ENCODE measurements at places on chromosomes 1 and 21.

DNA sequence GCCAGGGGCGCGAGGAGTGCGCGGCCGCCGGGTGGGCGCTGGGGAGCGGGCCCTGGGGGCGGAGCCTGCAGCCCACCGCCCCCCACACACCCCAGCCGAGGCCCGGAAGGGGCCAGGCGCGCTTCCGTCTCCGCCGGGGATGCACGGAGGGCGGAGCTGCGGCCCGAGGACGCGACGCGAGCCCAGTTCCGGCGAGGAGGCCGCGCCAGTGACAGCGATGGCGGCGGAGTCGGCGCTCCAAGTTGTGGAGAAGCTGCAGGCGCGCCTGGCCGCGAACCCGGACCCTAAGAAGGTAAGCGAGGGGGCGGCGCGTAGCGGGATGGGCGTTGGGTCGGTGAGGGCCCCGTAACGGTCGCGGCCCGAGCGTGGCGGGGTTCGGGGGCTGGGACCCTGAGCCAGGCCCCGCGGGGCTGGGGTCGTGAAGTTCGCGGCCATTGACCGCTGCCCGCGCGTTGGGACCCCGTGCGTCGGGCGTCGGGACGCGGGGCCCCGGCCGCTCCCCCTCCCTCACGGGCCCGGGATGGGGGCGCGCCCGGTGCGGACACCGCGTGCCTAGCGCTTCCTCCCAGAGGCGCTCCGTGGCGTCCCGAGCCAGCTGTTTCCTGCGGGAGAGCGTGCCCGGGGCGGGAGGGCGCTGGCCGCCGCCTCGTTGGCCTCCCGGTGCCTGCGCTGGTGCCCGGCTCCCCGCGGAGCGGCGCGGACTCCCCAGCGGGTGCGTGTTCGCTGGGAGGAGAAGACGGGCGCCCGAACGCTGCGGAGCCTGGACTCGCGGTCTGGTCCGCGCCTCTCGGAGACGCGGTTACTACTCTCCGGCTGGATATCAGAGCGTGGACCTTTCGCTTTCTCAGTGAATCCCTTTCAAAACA lies at the start of gene ELOA:
Gene ELOA, plus strand, starts transcription at position 185 of the 866 bp plus-strand sequence. Its CDS starts 33 bp downstream, at position 218.
- peak; percentile 80 for DNase-seq

- DNase-seq: no peak
These were observed 19.9 kb upstream of the SAMD11 start for GRCh38 chr1:903721-904271.

- no peak for DNase-seq
These were observed 72.4 kb downstream of the PLXNA2 start for GRCh38 chr1:208171616-208172422.

DNA sequence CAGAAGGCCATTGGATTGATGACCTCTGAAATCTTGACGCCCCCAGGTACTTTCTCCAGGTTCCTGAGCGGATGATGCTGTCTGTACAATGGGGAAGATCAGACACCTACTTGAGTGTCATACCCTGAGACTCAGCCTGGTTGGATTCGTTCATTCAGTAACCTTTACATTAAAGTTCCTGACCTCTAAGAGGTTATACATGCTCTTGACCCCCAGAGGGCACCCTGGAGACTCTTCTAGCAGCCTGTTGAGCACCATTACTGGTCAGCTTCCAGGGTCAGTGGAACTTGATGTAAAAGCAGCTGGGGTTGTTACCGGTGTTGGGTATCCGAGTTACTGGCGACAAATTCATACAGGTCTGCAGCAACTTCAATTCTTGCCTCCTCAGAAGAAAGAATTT lies 114.3 kb upstream of the ZNF678 start:
- DNase-seq: no peak

- no peak for DNase-seq
These were observed 246.4 kb upstream of the NR5A2 start for GRCh38 chr1:199780948-199781670.

- no peak for DNase-seq
These were observed 8.4 kb downstream of the MTF2 start for GRCh38 chr1:93087532-93087931.

- no peak for DNase-seq
These were observed 9.6 kb upstream of the RIMKLA start for GRCh38 chr1:42370876-42371549.

DNA sequence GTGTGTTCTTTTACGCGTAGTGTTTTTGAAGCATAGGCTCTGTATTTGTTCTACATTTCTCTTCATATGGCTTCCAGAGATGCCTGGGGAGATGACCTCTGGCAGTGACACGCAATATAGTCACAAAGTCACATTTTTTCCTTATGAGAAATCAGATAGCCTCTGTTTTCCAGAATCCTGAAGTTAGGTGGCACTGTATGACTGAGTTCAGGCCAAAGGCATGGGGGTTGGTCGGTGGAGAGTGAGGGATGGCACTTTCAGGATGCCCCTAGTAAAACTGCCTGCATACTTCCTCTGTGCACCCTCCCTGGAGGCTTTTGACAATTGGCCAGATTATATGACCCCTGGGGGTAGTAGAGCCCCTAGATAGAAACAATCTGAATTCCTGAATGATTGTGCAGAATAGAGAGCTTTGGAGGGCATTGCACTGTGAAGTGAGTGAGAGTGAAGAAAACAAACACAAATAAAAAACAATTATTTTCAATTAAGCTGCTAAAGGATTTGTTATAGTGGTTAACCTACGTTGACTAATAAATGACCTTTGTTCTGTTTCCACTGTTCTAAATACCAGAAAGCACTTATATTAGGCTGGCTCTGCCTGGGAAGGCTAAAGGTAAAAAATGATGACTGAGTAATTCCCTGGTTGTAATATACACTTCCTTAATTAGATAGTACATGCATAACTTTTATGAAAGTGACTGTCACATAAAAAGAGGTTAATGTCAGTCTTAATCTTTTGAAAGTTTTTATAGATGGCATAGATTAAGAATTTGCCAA lies 1660.8 kb downstream of the PLA2G4A start:
- no peak for DNase-seq

GRCh38 chr1:19313961-19314882 lies 2.1 kb downstream of the SLC66A1 start:
- no peak for DNase-seq

DNA sequence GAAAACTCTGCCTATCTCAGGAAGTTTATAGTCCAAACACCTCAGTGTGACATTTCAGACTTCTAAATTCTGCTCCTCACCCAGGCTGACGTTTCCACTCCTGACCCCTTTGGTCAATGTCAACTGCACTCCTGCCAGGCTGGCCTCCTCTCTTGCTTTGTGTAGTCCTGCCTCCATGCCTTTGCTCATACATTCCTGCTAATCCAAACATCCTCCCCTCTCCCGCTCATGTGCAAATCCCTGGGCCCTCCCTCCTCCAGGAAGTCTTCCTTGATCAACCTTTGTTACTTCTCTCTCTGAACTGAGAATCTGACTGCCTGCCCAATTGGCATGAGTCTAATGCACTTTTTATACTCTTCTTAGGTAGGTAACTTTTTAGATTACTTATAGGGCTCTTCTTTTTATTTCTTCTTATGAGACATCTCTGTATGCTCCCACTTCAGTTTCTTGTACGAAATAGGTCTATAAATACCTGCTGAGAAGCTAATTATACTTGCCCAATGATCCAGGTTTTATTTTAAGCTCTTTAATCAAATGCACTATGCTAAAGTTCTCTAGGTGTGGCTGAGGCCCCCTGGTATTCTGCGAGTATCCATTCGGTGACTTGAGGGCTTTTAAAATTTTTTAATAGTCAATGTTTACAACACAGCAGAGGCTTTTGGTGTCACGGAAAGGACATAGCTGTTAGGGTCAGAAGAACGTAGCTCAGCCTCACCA lies 128.1 kb downstream of the PLXNA2 start:
- no peak for DNase-seq

- no peak for DNase-seq
These were observed 7.4 kb downstream of the ERRFI1 start for GRCh38 chr1:8018492-8019228.

GRCh38 chr1:11499601-11500331 lies 20.8 kb downstream of the DISP3 start:
- DNase-seq: no peak

GRCh38 chr1:8873506-8874229 lies 4.8 kb downstream of the ENO1 start:
- peak; percentile 81 for DNase-seq

GRCh38 chr1:247336390-247336789 lies 4.7 kb upstream of the ZNF496 start:
- no peak for DNase-seq

GRCh38 chr1:202586871-202587270 lies 123.4 kb downstream of the SYT2 start:
- no peak for DNase-seq

DNA sequence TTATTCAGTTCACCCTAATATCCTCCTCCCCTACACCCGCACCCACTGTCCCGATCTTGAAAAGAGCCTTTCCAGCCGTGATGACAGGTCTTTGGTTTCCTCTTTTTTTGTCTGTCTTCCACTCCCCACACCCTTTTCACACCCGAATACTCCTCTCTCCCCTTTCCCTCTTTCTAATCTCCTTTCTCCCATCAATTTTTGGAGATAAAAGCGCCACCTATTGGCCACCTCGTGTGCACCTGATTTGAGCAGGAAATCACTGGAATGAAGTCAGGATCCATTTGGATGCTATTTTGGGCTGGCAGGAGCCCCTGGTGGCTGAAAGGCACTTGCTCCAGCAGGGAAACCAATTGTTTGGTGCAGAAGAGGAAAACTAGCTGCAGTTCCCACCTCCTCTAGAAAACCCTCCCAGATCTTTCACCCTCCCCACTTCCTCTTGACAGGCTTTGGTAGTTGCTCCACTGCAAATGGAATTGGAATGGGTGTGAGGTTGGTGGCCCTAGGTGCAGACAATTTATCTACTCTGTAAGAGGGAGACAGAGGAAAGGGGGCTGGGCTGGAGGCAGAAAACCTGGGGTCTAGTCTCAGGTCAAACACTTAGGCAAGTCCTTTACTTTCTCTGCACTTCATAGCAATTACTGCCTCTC lies 8.4 kb downstream of the FOXE3 start:
- no peak for DNase-seq

DNA sequence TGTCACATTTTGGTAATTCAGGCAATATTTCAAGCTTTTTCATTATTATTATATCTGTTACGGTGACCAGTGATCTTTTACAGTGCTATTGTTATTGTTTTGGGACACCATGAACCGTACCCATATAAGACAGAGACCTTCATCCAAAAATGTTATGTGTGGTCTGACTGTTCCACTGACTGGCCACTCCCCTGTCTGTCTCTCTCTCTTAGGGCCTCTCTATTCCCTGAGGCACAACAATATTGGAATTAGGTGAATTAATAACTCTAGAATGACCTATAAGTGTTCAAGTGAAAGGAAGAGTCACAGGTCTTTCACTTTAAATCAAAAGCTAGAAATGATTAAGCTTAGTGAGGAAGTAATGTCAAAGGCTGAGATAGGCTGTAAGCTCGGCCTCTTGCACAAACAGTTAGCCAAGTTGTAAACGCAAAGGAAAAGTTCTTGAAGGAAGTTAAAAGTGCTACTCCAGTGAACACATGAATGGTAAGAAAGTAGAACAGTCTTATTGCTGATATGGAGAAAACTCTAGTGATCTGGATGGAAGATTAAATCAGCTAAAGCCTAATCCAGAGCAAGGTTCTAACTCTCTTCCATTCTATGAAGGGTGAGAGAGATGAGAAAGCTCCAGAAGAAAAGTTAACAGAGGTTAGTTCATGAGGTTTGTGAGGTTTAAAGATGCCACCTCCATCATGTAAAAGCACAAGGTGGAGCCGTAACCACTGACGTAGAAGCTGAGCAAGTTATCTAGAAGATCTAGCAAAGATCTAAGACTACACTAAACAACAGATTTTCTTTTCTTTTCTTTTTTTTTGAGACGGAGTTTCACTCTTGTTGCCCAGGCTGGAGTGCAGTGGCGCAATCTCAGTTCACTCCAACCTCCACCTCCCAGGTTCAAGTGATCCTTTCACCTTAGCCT lies 19.7 kb upstream of the DIPK1A start:
- no peak for DNase-seq

- DNase-seq: no peak
These were observed 19.9 kb upstream of the ERICH3 start for GRCh38 chr1:74693473-74693872.

GRCh38 chr1:177227978-177228692 lies 57.4 kb downstream of the BRINP2 start:
- DNase-seq: no peak

- peak; percentile 66 for DNase-seq
These were observed 8.9 kb upstream of the LEMD1 start for GRCh38 chr1:205430696-205431305.

- DNase-seq: no peak
These were observed 374.2 kb downstream of the SETD4 start for GRCh38 chr21:35686156-35686555.

GRCh38 chr1:234582186-234582585 lies 27.8 kb downstream of the IRF2BP2 start:
- DNase-seq: no peak

- no peak for DNase-seq
These were observed 209.6 kb downstream of the GIPC2 start for GRCh38 chr1:78255383-78255782.

DNA sequence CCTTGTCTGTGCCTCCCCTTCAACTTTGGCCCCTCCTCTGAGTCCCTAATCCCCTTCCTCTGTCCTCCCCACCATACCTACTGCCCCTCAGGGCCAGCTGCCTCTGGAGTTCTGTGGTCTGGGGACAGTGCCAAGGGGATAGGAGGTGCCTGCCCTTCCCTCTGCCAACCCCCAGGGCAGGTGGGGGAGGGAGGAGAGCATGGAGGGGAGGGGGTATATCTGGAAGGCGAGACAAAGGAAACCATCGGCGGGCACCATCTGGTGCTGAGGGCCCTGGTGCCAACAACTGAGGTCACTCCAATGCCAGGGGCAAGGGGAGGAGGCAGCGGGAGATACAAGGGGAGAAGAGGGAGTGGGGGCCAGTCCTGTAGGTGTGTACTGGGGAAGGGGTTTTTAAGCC lies 9.6 kb downstream of the RAB25 start:
- no peak for DNase-seq

GRCh38 chr21:39675993-39676661 lies 63.4 kb downstream of the B3GALT5 start:
- no peak for DNase-seq

- DNase-seq: no peak
These were observed 437.0 kb downstream of the PTPRC start for GRCh38 chr1:199075792-199076191.

DNA sequence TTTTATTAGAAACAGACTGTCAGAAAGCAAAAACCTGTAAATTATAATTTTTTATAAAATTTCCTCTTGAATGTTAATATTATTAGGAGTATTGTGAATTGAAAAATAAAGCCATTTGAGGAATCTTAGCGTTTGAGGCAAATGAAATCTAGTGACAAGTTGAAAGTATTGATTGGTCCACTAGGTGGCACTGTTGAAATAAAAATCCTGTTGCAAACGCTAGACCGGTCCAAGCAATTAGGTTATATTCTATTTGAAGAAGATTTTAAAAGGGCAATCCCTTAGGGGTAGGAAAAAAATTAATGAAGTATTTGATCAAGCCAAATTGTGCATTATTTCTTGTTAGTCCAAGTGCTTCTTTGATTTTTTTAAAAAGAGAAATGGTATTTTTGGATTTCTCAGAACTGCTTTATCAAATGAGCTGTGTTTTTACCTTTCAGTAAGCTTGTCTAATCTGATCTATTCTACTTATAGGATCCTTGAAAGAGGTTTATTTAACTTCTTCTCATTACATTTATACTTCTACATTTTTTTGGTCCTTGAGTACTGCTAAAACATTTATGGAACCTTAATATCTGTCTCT lies 57.7 kb downstream of the ATG4C start:
- DNase-seq: no peak
